Purkinje cell (primary cell): ENCODE measurements at places on chromosomes 1 and 21. TPM values are rescaled to one million over a fixed set of nuclear protein-coding genes. Genes with fewer than 3 reads are reported as not detected.

The BNIPL gene
- 0.26 and 0.60 TPM in 2 replicates for polyA plus RNA-seq

The FAM72D gene
- polyA plus RNA-seq: 0.88 and 1.2 TPM in 2 replicates

The NBPF15 gene
- 2.5 and 3.7 TPM in 2 replicates for polyA plus RNA-seq

The HCRTR1 gene
- polyA plus RNA-seq: not detected in 2 replicates

The UBE2U gene
- not detected in 2 replicates for polyA plus RNA-seq

The NTMT2 gene
- polyA plus RNA-seq: not detected in 2 replicates

The SYNC gene
- polyA plus RNA-seq: 18.2 and 37.0 TPM in 2 replicates

The GJA4 gene
- not detected in 2 replicates for polyA plus RNA-seq
